ENCODE measurements at places on chromosomes 5 and 9.

DNA sequence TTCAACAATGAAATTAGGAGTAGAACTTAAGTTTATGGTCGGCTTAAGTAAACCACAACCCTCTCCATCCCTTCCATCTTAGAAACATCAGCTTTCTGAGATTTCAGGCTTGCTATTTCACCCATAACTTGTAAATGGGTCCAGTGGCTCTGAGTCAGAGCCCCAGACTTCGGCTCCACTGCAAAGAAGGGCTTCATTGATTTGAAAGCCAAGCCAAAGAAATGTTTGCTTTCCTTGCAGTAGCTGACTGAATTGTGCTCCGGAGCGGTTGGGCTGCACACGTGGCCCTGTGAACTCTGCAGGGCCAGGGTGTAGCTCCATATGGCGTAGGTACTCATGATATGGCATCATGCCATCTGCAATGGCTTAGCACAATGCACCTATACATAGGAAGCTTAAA lies 57.0 kb downstream of the NREP start:
- DNase-seq = no peak

DNA sequence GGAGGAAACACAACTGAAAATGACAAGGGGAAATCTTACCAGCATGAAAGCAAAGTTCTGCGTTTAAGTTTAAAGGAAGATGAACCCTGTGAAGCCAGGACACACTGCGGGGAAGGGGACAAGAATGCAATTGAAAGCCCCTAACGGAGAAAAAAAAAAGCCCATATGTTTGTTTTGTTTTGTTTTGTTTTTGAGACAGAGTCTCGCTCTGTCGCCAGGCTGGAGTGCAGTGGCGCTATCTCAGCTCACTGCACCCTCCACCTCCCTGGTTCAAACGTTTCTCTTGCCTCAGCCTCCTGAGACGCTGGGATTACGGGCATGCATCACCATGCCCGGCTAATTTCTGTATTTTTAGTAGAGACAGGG lies 2.9 kb downstream of the STK10 start:
- DNase-seq = no peak

DNA sequence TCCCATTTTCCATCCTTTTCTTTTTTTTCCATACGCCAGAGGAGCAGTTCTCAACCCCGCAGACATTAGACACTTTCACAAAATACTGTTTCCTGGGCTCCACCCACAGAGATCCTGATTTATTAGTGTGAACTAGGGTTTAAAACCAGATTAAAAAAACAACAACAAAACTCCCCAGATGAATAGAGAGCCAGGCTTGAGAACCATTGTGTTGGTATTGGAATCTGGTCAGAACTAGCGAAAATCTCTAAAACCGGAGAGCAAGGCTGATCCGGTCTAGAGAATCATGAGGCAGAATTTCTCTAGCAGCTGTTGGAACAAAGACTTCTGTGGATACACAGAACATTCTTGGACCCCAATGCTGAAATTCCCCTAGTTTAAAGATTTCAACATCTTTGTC lies 173.0 kb downstream of the PCSK1 start:
- DNase-seq = no peak

GRCh38 chr9:75299324-75299723 lies 211.0 kb downstream of the OSTF1 start:
- peak; percentile 6 for DNase-seq

- no peak for DNase-seq
Measured at GRCh38 chr9:93295456-93296076, 111.6 kb downstream of the WNK2 start.

GRCh38 chr5:134099288-134099872 lies 15.1 kb upstream of the TCF7 start:
- DNase-seq = no peak

DNA sequence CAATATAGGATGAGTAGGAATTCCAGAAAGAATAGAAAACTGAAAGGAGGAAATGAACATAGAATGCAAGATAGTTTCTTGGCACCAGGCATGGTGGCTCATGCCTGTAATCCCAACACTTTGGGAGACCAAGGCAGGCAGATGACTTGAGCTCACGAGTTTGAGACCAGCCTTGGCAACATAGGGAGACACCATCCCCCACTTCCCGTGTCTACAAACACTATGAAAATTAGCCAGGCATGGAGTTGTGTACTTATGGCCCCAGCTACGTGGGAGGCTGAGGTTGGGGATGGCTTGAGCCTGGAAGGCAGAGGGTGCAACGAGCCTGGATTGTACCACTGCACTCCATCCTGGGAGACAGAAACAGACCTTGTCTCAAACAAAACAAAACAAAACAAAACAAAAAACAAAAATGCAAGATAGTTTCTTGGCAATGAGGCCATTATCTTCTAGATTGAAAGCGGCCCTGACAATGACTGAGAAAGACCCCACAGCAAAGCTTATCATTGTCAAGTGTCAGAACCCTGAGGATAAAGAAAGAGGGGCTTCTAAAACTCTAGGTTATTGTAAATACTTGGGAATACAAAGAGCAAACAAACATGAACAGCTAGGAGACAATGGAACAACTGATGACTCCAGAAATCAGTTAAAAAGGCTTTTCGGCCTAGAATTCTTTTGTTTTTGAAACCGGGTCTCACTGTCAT lies 9.2 kb downstream of the SQSTM1 start:
- no peak for DNase-seq

DNA sequence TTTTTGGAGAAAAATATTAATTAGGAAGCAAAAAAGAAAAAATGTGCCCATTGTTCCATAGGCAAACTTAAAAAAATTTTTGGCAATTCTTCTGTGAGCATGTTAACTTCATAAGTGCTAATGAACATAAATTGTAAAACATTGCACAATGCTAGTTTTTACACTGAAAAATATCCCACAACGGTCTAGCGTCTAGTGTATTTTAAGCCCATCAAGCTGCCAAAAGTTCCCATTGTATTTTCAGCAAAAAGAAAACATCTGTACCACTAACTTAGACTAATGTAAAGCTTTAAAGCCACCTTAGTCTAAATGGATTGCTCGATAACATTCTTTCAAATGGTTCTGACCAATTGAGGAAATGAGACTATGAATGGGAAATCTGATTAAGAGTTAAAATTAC lies 2.8 kb downstream of the NR6A1 start:
- no peak for DNase-seq

DNA sequence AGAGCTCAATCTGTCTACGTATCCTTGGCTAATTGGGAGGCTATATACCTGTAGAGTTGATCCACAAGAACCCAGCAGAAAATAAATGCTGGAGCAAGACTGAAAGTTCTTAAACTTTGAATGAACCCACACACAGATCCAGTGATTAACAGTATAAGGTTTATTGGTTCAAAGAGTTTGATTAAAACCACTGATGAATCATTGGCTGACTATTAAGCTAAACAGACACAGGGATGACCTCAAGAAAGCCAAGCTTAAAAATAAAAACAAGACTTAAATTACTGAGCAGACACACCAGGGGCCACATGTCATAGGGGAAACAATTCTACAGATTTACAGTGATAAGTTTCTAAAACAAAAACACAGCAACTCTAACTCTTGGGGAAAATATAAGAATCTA lies 163.6 kb downstream of the SPATA31D1 start:
- DNase-seq = peak; percentile 32

GRCh38 chr5:80998590-80998979 lies 38.4 kb downstream of the RASGRF2 start:
- DNase-seq = no peak

GRCh38 chr9:16028548-16028947 lies 475.7 kb downstream of the CCDC171 start:
- DNase-seq = peak; percentile 41

GRCh38 chr5:65821966-65822365 lies 100.0 kb downstream of the NLN start:
- DNase-seq = no peak

GRCh38 chr5:33531824-33532223 lies 91.1 kb downstream of the TARS1 start:
- no peak for DNase-seq

DNA sequence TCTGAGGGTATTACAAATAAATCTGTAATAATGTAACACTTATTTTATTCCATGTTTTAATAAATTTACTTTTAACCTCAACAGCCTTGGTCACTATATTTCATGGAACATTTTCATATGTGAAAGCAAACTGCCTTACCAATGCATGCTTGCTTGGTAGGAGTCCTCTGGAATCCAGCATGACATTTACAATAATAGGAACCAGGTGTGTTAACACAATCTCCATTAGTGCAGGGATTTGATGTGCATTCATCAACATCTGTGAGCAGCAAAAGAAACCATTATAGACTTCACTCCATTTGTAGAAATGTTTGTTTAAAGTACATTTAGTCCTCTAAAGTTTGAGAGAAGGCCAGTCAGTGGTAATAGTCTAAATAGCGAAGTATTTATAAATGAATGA lies 159.4 kb downstream of the FBN2 start:
- DNase-seq = no peak

GRCh38 chr5:39780347-39780746 lies 355.6 kb upstream of the DAB2 start:
- DNase-seq = no peak

DNA sequence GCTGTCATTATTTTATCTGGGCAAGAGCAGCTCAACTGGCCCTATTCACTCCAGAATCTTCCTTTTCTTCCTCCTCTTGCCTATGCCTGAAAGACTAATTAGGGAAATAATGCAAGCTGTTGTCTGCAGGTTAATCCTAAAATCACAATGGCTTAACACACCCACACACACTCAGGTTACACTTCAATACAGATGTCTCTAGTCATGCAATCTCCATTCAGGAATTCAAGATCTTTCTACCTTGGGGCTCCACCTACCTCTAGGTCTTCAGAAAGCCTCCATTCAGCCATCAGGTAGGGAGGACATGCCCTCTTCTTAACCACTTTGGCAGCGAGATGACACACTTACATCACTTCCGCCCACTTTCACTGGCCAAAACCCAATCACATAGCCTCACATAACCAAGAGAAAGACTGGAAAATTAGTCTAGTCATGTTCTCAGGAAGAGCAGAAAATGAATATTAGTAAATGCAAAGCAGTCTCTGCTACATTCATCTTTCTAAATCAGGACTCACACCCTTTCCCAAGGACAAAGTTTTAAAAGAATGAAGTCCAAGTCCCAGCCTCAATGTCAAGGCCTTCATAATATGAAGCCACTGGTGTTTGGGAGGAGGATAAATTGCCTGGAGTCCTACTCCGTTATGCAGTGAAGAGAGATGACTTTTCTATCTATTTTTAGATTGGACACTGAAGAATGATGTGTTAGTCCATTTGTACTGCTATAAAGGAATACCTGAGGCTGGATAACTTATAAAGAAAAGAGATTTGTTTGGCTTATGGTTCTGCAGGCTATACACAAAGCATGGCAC lies 428.1 kb downstream of the EFNA5 start:
- DNase-seq = no peak

- DNase-seq = no peak
Measured at GRCh38 chr5:88509403-88509802, 240.8 kb upstream of the TMEM161B start.

- DNase-seq = no peak
Measured at GRCh38 chr5:64839936-64840335, 71.2 kb downstream of the CWC27 start.

DNA sequence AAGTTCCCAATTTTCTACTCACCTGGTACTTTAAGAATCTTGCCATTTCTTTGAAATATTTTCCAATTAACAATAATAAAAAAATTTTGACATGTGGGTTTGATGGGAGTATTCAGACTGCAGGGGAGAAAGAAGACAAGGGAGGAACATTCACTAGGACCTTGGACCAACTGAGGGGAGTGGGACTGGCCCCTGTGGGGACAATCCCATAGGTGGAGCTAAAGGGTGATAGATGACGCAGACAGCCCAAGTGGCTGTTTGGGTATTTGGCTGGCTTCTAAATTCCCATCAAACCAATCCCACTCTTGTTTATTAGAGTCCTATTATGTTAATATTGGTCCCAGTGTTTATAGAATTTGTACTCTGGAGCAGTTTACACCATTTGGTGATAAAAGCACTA lies 65.3 kb downstream of the KCNN2 start:
- DNase-seq = no peak

GRCh38 chr9:99414321-99414720 lies 192.2 kb downstream of the SEC61B start:
- no peak for DNase-seq

DNA sequence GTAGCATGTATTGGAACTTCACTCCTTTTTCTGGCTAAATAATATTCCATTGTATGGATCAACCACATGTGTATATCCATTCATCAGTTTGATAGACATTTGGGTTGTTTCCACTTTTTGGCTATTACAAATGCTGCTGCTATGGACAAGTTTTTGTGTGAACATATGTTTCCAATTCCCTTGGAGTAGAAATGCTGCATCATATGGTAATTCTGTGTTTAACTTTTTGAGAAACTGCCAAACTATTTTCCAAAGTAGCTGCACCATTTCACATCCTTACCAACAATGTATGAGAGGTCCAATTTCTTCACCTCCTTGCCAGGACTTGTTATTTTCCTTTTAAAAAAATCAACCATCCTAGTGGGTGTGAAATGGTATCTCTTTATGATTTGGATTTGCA lies 8.4 kb downstream of the FRRS1L start:
- no peak for DNase-seq

- no peak for DNase-seq
Measured at GRCh38 chr9:92035687-92036410, 79.4 kb downstream of the SPTLC1 start.

DNA sequence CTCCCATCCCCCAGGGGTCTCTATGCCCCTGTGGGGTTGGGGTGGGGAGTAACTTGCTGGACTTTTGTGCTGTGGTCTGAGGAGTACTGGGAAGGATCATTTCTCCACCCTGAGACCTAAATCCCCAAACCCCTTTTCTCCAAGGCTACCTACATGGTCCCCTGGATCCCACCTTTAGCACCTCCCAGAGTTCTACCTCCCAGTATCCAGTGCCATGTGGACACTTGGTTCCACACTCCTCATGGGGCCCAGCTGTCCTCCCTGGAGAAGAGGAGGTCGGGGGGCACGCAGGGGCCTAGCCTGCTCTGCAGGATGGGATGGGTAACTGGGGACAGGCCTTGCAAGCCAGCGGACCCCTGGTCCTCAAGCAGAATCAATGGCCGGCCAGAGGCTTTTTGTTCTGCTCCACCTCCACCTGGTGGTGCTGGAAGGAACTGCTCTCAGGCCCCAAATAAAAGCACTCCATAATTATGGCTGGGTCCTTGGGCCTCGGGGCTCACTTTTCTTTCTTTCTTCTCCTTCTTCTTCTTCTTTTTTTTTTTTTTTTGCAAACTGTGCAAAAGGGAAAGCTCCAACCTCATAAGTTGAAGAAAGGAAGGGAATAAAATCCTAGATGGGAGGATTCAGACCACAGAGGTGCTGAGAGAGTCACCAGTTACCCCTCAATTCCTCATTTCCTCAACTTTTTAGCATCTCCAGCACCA lies 68.4 kb downstream of the PSD2 start:
- peak; percentile 65 for DNase-seq

DNA sequence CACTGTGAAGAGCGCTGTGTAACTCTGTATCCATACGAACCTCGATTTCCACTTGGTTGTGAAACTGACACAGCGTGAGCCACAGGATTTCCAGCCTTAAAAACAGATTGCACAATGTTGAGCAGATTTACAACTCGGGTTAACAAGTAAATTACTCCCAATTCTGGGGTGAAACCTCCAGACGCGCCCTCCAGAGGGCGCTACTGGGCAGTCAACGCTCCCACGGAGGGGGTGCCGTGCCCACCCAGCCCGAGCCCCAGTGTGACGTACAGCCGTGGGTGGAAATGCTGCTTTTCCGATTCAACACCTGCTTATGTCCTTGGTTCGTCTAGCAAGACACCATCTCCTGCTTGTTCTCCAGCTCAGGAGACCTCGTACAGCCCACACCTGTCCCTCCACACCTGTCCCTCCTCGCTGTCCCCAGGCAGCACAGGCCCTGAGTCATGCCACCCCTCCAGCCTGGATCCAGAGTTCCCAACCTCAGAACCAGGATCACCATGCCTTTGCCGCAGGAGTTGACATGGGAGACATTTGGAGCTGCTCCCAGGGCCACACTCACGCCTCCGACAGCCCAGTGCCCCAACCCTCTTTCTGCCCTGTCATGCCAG lies 34.4 kb upstream of the SLC6A3 start:
- DNase-seq = peak; percentile 15

Data from ELR (cell line).